ENCODE measurements at places on chromosomes 11 and 22.

DNA sequence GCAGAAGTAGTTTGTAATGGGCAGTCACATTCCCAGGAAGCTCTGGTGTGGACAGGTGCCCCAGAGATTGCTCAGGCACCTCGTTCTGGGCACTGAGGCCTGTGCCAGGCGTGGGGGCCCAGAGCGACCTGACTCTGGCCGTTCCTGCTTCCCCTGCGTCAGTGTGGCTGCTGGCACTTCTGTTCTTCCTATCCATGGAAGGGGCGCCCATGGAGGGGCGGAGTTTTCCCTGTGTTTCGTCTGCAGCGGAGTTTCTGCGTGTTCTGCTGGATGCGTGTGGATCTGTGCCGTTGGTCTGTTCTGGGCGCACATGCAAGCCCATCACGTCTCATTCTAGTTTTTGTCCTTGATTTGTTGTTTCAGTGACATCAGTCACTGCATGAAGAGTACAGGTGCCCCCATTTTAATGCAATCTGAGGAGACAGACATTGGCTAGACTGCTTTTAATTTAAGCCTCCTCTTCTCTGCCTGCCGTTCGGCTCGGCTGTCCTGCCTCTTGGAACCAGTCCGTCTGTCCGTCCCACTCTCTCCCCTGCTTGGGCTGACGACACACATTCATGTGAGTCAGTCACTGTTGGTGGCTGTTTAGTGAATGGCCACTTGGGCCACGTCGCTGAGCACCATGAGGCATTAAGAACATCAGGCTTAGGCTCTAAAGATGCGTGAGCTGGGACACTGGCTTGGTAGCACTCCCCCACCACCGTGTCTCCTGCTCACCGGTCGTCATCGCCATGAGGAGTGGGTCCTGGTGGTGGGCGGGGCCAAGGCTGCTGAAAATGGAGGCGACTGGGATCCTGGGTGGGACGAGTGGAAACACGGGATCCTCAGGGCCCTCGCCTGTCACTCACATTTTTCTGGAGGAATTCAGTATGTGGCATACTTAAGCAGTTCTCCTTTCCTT, 255.8 kb downstream of the TBC1D22A start:
- DNase-seq = no peak

DNA sequence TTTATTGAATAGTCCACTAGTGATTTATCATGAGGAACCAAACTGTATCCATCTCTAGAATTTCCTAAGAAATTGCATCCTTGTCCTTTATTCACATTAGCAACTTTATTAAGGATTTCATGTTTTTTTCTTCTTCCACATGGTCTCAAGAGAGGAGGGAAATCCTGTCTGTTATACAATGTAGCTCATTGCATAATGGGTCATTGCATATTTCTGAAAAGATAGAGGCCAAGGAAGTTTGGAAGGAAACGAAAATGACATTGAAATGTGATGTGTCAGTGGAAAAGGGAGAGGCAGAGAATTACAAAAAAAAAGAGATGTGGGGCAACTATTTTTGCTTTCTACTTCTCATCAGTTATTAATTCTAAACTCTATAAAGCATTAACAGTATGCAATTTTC, 353.1 kb downstream of the METTL15 start:
- no peak for DNase-seq

DNA sequence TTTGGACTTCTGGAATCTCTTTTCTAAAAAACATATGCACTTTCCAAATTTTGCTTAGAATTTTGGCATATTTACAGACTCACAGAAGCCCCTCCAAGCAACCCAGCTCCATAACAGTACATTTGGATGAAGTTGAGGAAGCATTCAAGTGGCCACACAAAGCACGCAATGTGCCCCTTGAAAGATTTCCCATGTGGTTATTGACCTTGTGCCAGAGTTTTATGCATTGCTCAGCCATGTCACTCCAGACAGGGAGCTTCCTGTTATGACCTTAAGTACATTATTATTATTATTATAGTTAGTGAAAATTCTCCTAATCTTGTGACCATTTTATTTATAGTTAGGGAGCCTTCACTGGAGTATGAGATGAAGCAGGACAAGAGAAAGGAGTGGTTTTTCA, 35.0 kb upstream of the BDNF start:
- DNase-seq = no peak

DNA sequence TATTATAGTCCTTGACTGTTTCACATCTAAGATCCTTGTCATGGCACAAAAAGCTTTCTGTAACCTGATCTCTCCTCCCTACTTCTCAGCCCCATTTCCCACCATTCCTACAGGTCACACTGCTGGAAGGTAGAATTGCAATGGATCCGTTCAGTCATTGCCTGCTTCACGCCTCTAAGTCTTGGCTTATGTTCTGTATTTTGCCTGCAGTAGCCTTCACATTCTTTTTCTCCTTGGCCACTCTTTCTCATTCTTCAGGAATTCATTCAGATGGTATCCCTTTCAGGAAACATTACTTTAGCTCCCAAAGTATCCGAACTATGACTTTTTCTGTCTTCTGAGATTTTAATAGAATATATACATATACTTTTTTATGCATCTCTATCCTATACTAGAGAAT, 731.5 kb downstream of the NTM start:
- no peak for DNase-seq

GRCh38 chr22:32558681-32559355, 84.2 kb downstream of the FBXO7 start:
- peak; percentile 33 for DNase-seq

GRCh38 chr11:94734563-94735275, 33.4 kb upstream of the AMOTL1 start:
- DNase-seq = no peak

DNA sequence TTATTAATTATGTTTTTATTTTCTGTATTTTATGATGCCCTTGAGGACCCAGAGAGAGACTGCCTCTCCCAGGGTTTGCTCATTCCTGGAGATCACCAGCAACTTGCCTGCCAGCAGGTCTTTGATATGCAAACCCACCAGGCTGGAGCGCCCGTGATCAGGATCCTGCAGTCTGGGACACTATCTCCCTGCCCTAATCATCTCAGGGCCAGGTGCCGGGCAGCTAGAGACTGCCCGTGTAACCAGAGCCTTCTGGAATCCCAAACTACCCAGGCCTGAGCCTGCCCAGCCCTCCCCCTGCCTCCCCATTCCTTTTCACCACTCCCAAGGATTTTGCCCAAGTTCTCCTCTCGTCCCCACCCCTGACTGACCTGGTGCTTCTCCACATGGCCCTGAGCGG, 52.2 kb upstream of the B3GAT1 start:
- DNase-seq = no peak

GRCh38 chr11:19962801-19963175, 197.5 kb downstream of the DBX1 start:
- no peak for DNase-seq

- DNase-seq = no peak
Measured at GRCh38 chr11:43921561-43922294, 20.7 kb upstream of the C11orf96 start.

GRCh38 chr11:19919050-19919561, 206.5 kb downstream of the NAV2 start:
- DNase-seq = no peak

DNA sequence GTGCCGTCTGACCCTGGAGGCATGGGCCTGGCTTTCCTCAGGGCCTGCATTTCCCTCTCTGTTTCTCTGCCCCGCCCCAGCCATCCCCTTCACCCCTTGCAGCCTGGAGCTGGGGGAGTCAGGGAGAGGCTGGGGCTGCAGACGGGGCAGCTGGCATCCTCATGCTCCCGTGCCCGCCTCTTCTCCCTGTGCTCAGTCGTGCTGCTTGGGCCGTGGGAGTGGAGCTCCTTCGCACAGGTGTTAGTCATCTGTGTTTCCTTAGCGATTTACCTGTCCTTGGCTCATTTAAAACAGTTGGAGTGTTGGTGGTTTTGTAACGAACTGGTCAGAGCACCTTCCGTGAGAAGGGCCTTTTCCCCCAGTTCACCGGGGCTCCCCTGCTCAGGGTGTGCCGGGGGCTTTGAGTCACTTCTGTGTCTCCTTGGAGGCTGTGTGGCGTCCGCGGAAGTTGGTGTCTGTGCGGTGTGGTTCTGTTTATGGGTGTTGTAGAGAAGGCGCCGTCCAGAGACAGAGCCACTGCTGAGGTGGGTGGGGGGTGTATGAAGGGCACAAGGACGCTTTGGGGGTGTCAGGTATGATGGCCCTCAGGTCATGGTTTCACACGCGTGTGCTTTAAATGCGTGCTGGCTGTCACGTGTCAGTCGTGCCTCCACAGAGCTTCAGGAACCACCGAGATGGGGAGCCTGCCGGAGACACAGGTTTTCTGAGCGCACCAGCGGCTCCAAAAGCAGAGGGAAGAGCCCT, 19.5 kb downstream of the BRSK2 start:
- DNase-seq = no peak

- DNase-seq = no peak
Measured at GRCh38 chr11:61509043-61510029, 787 bp downstream of the LRRC10B start.

GRCh38 chr11:82898241-82898640, 2.0 kb downstream of the PRCP start:
- DNase-seq = no peak

GRCh38 chr11:47847892-47848699, at the start of gene NUP160:
Gene NUP160 (minus strand): TSS chr11:47848350. CDS start chr11:47848318, 32 bp downstream.
- DNase-seq = peak; percentile 74

GRCh38 chr11:119237515-119237914, 31.4 kb downstream of the CBL start:
- no peak for DNase-seq

DNA sequence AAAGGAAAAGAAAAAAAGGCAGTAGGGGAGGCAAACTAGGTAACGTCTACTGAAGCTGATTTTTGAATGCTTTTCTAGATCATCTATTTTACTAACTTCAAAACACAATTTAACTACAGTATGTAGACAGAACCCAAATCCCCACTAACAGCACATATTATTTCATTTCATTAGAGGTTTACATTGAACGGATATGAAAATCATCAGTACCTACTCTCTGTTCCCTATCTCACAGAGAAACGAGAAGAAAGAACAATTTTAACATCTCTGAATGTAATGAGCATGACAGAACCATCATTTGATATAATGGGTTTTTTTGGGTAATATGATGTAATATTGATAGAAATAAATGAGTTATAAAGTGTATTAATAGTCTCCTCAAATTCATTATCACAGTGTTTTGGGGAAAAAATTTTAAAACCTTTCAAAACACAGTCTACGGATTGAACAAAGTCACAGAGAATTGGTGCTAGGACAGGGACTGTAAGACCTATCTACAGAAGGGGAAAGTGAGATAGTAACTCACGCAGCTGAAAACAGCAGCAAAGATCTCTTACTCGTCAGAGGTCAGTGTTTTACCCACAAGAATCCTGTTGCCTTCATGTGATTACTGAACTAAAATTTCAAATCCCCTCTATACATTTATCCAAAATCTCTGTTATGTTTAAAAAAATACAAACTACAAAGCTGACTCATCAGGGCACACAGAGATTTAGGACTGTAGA, 77.3 kb downstream of the ZBTB44 start:
- DNase-seq = no peak

- no peak for DNase-seq
Measured at GRCh38 chr11:46958777-46959176, 22.2 kb downstream of the CSTPP1 start.

- no peak for DNase-seq
Measured at GRCh38 chr22:50186181-50186714, 535 bp downstream of the TRABD start.

GRCh38 chr11:13889552-13890249, 72.8 kb upstream of the SPON1 start:
- DNase-seq = no peak

- DNase-seq = no peak
Measured at GRCh38 chr11:120810251-120810650, 213.7 kb upstream of the TBCEL start.

GRCh38 chr11:27312110-27312509, 50.9 kb downstream of the CCDC34 start:
- DNase-seq = no peak

DNA sequence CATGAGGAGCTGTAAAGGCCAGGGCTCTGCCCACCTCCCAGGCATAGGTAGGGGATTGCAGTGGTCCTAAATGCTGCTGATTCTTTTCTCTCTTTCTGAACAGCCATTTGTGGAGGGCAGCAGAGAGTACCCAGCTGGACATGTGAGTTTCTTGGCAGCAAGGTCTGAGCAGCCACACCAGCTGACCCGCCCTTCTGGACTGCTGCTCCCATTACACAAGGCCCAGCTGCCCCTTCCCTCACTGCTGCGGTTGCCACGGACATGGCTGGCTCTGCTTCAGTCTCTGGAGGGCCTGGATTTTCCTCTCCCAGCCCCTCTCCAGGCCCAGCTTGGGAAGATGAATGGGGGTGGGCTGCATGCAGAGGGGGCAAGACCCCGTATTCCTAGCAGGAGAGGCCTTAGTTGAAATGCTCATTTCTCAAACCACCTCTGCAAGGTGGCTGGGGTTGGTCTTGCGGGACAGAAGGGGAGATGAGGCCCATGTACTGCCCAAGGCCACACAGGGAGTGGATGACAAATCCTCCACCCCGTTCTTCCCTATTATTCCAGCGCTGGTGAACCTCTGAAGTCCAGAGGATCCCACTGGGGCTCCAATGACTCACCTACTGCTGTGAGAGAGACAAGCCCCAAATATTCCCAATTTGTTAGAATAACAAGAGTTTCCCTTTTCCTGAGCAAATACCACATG, 4.6 kb downstream of the LGALS12 start:
- DNase-seq = no peak

- DNase-seq = no peak
Measured at GRCh38 chr11:83566950-83567349, 280.8 kb upstream of the CCDC90B start.

DNA sequence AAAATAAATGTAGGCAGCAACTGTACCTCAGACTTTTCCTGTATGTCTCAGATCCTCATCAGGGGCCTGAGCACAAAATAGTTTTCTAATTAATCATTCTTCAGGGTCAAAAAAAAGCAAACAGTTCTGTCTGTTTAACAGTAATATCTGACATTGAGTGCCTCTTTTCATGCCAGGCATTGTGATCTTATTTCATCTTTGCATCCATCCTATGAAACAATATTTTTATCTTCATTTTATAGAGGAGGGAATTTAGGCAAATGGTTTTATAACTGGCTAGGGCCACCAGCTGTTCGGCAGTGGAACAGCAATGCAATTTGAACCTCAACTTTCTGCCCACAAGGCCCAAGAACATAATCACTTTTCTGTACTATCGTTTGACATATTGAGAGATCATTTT, 145.6 kb downstream of the WNT7B start:
- no peak for DNase-seq
